ENCODE measurements at places on chromosomes 7 and 10. TPM values are rescaled to one million over a fixed set of nuclear protein-coding genes. Genes with fewer than 3 reads are reported as not detected.

TIMM23 gene
- total RNA-seq: 72.0 TPM

CALCR gene
- 0.07 TPM for total RNA-seq

NKX2-3 gene
- total RNA-seq: not detected

RPA3 gene
- 78.8 TPM for total RNA-seq

STEAP2 gene
- total RNA-seq: 1.6 TPM

GRCh38 chr7:96331775-96332174, 9.9 kb upstream of the SLC25A13 start:
- DNase-seq: no peak

GRCh38 chr7:105298439-105298894, 90.3 kb downstream of the SRPK2 start:
- DNase-seq: no peak

GRCh38 chr7:134842886-134843430, 63.5 kb downstream of the CALD1 start:
- no peak for DNase-seq

- no peak for DNase-seq
Observed at GRCh38 chr10:42887734-42888503, 105.3 kb downstream of the BMS1 start.

- no peak for DNase-seq
Observed at GRCh38 chr7:77995717-77996116, 197.1 kb downstream of the PHTF2 start.

DNA sequence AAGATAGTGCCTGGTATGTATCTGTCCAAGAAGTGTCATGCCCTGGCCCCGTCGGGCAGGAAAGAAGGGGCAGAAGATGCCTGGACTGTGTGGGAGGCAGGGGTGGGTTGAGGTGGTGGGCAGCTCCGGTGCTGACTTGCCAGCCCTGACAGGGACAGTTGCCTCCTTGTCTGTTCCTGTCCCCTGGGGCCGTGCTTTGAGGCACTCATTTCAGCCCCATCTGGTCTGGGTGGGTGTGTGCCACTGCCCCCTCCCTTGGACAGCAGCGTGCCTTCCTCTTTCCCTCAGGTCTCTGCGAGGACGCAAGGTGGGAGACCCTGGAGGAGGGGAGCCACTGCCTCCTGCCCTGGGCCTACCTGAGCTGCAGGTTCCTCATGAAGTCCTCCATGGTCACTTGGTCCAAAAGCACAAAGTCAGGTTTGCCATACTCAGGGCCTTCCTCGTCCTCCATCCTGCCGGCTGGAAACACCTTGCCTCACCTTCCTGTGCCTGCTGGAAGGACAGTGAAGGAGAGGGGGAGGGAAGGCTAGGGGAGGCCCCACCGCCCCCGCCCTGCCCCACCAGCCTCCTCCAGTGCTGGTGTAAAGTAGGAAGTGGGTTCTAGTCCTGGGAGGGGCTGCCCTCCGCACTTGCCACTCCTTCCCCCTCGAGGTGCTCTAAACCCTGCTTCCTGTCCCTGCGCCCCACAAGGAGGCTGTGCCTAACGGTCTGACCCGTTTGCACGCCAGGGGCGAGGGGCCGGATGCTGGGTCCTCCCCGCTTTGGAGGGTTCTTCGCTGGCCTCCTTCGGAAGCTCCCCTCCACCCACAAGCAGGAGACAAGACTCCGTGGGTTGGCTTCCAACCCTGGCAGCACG, at the start of gene MYO1G:
Gene MYO1G (minus strand): TSS at position 505 of the 856 bp plus-strand sequence. CDS start 54 bp downstream, at position 451.
- no peak for DNase-seq

- DNase-seq: no peak
Observed at GRCh38 chr10:72911758-72912157, 18.2 kb downstream of the OIT3 start.

DNA sequence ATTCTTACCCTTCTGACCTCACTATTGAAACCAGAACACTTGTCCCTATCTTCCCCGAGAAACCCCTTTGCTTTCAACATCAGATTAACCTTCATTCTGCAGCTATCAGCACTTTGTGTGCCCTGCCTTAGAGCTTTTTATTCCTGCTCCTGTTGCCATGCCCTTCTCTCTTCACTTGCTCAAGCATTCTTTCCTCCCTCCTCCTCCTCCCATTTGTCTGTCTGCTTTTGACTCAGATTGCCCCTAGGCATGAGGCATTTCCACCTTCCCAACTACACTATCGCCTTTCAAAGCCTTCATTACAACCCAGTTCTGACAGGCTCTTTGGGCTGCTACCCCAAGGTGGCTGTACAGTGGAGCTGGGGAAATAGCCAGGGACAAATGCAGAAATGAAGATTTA, 143.3 kb downstream of the SLC25A13 start:
- no peak for DNase-seq

GRCh38 chr10:24153031-24153430, 55.9 kb upstream of the KIAA1217 start:
- no peak for DNase-seq

DNA sequence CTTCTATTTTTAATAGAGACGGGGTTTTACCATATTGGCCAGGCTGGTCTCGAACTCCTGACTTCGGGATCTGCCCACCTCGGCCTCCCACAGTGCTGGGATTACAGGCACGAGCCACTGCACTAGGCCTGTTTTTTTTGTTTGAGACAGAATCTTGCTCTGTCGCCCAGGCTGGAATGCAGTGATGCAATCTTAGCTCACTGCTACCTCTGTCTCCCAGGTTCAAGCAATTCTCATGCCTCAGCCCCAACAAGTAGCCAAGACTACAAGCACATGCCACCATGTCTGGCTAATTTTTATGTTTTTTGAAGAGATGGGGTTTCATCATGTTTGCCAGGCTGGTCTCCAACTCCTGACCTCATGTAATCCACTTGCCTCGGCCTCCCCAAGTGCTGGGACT, 73.7 kb downstream of the TYW1B start:
- DNase-seq: no peak

DNA sequence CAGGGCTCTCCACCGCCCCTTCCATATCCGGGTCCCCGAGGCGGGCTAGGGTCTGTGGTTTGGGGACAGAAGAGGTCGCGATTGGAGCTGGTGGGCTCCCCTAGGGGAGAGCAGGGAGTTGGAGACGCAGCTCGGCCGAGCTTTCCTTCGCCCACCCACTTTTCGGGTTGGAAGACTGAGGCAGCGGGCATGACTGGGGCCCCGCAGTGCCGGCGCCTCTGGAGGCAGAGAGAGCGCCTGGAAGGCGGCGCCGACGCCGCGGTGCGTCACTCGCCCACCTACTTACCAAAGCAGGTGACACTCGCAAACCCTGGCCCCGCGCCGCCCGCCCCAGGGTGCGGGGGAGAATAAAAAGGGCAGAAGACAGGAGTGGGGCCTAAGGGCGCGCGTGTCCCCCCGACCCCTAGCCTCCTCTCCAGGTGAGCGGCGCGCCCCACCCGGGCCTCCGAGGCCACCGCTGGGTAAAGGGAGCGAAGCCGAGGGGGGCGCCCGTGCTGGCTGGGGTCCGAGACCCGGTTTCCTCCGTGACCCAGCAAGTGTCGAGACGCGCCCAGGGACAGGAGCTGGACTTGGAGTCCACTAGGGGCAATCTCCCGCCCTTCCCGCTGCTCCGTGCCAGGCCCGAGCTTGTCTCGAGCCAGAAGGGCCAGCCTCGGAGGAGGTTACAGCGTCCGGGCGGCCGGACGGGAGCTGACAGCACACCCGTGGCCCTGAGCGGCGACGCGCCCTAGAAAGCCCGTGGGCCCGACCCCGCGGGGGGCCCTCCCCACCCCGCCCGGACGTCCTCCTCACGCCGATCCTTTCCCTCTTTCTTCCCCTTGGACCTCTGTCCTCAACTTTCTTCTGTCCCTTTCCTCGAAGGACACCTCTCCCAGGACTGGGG, 34.4 kb upstream of the GRID1 start:
- DNase-seq: peak; percentile 44

- no peak for DNase-seq
Observed at GRCh38 chr7:10815546-10815945, 158.1 kb upstream of the PHF14 start.

- no peak for DNase-seq
Observed at GRCh38 chr10:49666685-49667084, 12.8 kb upstream of the C10orf53 start.

GRCh38 chr10:87817609-87818504, at the start of gene ATAD1:
ATAD1 (minus strand) TSS chr10:87818226; CDS start chr10:87814599, 3,627 bp downstream.
- DNase-seq: peak; percentile 69
